ENCODE measurements at places on chromosomes 5 and 9.

DNA sequence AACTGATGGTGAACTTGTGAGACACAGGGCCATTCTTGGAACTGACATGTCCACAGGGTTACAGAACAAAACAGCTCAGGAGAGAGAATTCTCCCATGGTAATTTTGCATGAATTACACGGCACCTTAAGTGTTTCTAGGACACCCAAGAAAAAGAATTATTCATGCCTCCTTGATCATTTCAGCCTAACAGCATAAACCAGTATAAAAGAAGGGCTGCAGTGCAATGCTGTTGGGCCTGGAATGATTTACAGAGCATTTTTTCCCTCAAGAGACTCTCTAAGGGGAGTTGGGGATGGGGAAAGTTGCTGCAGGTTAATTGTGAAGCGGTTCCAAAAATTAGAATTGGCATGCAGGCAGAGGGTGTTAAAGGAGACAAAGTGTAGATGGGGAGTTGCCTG, 136.4 kb upstream of the FBXL7 start:
- no peak for DNase-seq

DNA sequence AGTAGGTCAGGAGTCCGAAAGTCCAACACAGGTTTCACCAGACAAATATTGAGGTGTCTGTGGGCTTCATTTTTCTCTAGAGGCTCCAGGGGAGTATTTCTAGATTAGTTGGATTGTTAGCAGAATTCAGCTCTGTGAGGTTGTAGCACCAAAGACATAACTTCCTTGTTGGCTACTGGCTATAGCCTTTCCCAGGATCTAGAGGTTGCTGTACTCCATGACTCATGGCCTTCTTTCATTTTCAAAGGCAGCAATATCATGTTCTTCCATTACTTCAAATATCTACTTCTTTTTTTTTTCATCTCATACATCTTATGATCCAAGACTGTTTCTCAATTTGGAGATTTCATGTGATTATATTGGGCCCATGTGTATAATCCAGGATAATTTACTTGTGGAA, 404.0 kb upstream of the FAM174A start:
- no peak for DNase-seq

DNA sequence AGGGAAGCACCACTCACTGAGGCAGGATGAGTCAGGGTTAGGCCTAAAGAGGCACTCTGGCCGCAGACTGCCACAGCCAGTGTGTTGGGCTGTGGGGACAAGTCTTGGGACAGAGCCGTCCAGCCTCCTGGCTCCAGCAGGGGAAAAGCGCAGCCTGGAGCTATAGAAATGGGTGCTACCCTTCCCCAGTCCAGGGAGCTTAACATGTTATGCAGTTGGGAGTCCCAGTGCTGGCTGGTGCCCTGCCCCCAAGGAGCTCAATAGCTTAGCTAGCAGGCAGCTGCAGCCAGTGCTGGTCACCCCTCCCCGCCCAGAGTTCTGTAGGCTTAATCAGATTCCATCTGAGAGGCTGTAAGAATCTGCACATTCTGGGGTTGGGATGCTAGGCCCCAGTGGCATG, 399.6 kb upstream of the TUSC1 start:
- DNase-seq: no peak

- no peak for DNase-seq
Measured at GRCh38 chr5:149961957-149962409, 1.4 kb downstream of the SLC26A2 start.

DNA sequence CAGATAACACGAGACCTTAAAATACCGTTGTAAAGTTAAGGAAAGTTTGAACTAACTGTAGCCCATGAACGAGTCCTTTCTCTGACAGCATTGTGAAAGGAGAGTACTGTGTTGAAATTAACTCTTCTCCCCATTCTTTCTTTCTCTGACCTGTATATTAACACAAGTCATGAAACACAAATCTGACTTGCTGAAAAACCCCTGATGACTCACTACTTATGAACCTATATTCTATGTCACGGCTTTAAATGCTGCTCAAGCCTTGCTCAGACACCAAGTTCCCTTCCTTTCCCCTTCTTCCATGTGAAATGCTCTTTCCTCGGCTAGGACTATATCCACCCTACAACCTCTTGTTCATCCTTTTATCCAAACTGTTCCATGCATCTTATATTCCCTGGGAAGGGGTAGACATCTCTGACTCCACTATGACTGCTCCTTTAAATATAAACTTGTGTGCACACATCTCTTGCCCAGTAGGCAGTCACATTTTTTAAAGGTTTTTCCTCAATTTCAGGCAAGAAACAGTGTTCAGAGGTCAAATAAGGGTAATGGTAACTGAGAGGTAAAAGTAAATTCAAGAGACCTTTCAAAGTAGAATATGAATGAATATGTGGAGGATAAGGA, 142.9 kb downstream of the NFIB start:
- no peak for DNase-seq

- DNase-seq: no peak
Measured at GRCh38 chr9:1916655-1917054, 98.5 kb upstream of the SMARCA2 start.

DNA sequence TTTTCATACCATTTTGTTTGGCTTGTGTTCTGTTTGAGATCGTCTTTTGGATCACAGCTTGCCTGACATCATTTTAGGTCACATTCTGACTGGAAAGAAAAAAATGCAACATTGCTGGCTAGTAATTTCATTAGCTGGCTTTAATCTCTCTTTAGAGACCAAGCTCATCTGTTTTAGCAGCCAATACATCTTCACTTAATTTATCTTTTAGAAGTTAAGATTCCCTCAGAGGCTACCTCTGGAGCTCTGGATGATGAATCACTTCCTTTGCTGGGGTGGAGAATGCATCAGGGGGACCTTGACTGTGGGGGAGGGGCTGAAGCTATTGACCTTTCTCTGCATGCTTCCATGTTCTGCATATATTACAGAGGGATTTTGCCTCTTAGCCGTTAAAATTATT, 181.5 kb upstream of the OTULINL start:
- no peak for DNase-seq

Measured in gastrocnemius medialis (tissue), 4 donors.